NCI-H1436 (cell line): ENCODE measurements at places on chromosomes 6 and 20.

DNA sequence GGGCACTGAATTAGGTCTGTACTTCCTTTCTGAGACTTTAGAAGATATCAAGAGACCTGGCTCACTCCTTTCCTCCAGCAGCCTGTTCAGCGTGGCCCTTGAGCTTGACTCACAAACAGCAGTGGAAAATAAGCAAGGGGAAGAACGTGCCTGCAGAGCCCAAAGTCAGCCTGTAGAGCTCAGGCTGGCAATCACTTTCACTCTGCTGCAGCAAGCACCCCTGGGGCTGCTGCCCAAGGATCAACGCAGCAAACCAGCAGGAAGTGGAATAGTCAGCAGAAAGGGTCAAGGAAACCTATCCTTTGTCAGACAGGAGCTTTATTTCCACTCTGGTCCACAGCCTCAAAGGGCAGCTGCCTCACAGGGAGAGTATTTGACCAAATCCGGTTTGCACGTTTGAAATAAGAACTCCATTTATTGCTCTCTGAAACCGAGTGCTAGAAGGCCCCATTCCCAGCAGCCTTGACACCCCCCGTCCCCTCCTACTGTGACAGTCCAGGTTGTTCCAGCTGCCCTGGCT is 77.4 kb downstream of the PRDM1 start:
- no peak for DNase-seq

DNA sequence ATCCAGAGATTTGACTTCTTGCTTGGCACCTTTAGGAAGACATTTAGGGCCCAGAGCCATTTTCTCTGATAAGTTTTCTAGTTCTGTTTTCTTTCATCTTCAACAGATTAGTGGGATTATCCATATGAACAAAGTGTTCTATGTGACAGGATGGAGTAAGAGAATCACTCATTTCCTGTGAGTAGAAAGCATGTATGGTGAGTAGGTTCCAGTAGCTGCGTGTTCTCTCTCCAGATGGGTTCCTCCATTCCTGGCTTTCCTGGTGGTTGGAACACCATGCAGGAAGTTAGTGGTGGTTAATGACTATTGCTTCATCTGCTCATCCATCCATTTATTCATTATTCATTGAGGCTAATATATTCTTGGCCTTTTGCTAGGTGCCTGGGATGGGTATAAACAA is 54.0 kb downstream of the EFCAB8 start:
- no peak for DNase-seq

DNA sequence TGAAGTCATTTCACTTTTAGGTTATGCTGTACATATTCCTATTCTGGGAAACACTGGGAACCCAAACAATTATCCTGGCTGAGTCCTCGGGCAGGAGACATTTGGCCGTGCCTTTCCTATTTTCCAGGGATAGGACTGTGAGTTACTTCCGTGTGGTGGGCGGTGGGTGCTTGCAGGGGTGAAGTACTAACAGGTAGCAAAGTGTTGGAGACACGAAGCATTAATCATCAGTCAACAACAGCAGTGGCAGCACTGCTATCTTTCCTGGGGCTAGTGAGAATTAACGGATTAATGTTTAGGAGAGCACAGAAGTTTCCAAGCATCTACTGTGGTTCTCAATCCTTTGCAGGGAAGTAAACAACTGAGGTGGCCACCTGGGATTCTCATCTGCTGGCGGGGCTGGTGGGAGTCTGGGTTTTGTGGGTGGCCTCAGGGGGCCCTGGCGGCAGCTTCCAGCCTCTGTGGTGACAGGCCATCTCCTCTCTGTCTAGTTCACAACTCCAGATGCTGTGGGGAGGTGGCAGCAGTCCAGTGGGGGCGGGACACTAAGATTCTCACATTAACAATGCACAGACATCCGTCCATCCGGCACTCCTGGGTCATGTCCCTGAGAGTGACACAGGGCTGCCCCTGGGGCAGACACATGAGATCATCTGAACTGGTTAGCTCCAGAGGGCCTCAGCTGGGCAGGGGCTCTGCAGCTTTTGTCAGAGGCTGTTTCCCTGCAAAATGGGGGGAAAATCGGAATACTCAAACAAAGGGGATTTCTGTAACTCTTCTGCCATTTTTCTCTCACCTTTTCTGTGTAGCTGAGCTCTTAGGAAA is 90.9 kb downstream of the GJA10 start:
- DNase-seq = no peak

GRCh38 chr6:25968769-25969168 is 6.2 kb downstream of the TRIM38 start:
- DNase-seq = no peak

DNA sequence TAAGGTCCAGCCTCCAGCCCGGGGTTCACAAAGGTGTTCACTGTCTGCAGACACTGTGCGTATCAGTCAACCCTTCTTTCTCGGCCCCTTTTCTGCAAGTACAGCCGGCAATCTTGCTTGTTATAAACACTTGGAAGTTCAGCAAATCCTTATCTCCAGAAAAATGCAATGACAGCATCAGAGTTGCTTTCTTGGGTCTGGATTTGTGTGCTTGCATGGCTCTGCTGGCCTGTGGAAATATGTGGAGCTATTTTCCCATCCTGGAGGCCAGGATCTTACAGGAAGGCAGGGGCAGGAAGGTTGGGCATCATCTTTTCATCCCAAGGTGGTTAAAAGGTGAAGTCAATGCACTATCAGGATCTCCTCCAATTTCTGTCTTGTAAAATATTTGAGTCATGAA is 100.3 kb downstream of the SMOC2 start:
- no peak for DNase-seq

GRCh38 chr20:4068708-4069107 is 53.4 kb upstream of the RNF24 start:
- no peak for DNase-seq

- no peak for DNase-seq
These were observed 50.9 kb downstream of the RIOK1 start for GRCh38 chr6:7440476-7440875.

- no peak for DNase-seq
These were observed 24.1 kb upstream of the TRIM27 start for GRCh38 chr6:28947831-28948270.

- no peak for DNase-seq
These were observed 498.5 kb downstream of the PRKN start for GRCh38 chr6:162229093-162229492.

- DNase-seq = no peak
These were observed 5.7 kb downstream of the TUBB2A start for GRCh38 chr6:3151691-3152090.

DNA sequence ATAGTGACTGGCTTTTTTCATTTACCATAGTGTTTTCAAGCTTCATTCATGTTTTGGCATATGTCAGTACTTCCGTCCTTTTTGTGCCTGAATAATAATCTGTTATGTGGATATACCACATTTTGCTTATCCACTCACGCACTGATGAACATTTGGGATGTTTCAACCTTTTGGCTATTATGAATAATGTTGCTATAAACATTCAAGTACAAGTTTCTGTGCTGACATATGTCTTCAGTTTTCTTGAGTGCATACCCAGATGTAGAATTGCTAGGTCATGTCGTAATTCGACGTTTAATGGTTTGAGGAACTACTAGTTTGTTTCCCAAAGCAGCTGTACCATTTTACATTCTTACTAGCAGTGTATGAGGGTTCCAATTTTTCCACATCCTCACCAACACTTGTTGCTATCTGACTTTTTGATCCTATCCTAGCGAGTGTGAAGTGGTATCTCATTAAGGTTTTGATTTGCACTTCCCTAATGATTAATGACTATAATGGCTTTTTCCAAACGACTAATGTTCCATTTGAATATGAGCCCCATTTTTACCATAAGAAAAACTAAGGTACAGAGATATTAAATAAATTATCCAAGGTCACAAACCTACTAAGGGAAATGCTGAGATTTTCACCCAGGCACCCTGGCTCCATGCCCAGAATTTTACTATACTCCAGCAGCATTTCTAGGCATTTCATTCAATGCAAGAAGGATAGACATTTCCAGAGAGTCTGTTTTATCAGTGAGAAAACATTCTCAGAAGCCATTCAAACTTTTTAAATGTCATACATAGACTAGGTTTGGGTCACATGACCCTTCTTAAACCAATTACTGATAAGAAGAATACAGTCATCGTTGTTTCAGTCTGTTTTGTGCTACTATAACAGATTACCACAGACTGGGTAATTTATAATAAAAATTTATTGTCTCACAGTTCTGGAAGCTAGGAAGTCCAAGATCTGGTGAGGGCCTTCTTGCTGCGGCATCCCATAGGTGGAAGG is 71.1 kb upstream of the RUNX2 start:
- DNase-seq = no peak
